ENCODE measurements at places on chromosomes 3 and 15.

GRCh38 chr3:36542186-36542585, 161.9 kb downstream of the STAC start:
- DNase-seq: no peak

GRCh38 chr3:150344079-150344759, 63.9 kb upstream of the TSC22D2 start:
- no peak for DNase-seq

DNA sequence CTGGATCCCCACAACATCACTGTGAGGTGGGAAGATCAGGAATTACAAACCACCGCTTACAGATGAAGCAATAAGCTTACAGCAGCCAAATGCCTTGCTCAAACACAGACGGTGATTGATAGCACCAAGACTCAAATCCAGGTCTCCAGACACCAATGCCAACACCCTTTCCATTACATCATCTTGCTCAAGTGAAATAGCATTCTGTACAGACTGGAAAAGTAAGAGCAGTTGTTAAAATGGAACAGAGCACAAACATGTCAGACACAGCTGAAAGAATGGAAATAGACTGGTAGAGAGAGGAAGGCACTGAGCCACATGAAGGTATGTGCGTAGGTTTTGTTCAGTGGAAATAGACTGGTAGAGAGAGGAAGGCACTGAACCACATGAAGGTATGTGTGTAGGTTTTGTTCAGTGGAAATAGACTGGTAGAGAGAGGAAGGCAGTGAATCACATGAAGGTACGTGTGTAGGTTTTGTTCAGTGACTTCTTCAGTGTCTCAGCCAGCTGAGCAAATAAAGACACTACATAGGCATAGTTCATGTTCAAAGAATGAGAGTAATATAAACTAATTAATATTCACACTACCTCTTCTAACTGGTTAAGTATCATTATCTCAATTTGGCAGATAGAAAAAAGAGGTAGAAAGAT, 15.6 kb downstream of the CLDN1 start:
- peak; percentile 87 for DNase-seq

DNA sequence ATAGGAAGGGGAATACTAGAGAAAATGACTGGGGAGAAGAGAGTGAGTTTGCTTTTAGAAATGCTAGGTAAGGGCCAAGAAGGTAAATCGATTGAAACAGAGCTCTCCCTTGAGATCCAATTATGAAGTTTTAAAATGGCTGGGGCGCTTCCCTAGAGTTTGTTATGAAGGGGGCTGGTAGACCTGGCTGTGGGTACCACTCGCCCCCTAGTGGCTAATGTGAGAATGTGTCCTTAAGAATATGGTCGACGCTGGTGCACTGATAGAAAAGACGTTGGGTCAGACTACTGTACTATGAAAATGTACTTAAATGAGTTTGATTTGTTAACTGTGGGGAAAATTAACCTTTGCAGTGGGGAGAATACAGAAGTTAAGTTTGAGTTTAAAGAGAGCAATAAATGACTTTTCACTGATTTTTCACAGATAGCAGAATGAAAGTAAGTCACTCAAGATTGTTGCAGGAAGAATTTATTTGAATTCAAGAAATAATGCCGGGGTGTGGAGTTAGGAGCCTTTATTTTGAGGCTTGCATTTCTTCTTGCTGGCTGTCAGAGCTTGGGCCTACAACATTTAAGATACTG, 9.2 kb downstream of the TMPRSS7 start:
- no peak for DNase-seq

DNA sequence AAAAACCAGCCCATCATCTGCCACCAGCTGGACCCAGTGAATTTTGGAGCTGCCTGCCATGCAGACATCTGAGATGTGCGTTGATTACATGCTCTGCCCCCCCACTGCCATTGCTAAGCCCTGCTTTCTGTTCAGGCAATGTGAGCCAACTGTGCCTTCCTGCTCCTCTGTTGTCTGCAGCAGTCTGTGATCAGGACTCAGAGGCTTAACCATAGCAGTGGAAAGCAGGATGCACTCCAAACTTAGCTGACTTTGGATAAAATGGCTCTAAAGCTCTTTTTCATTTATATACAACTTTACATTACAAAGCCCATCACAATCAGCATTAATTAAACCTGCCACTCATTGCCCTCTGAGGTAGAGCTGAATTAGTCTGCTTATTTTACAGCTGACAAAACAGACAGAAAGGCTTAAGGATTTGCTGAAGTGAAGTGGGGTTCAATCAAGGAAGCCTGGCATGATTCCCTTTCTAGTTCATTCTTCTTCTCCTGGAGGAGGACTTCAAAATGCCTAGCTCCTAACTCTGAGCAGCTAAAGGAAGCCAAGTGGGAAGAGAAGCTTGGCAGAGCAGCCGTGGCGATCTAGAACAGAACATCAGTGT, 15.7 kb upstream of the RPS27L start:
- no peak for DNase-seq

DNA sequence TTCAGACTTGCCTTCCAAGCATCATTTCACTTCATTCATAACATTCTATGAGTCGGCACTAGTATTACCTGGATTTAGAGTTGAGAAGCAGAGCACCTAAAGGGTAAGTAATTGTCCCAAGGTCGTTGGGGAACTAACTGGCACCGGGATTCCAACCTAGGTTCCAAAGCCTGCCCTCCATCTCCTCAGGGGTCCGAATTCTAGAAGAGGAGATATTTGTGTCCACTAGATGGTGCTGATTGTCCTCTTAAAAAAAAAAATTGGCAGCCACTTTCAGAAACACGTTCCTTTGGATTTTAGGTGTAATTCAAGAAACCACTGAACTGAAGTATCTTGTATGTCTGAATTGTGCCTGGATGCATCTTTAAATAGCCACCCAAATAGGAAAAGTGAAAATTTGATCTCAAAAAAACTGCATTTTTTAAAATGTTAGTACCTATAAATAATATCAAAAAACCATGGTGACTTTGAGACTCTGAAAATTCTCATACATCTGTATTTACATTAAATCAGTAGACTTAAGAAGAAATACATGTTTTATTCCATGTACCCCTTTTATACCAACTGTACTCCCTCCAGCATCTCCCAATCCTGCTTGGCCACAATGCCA, 3.9 kb upstream of the FSIP1 start:
- no peak for DNase-seq

GRCh38 chr3:31748933-31749295, 216.2 kb downstream of the STT3B start:
- DNase-seq: no peak

GRCh38 chr15:99101501-99101900, 3.4 kb upstream of the SYNM start:
- no peak for DNase-seq

GRCh38 chr3:140472306-140473020, 205.4 kb upstream of the TRIM42 start:
- peak; percentile 44 for DNase-seq

DNA sequence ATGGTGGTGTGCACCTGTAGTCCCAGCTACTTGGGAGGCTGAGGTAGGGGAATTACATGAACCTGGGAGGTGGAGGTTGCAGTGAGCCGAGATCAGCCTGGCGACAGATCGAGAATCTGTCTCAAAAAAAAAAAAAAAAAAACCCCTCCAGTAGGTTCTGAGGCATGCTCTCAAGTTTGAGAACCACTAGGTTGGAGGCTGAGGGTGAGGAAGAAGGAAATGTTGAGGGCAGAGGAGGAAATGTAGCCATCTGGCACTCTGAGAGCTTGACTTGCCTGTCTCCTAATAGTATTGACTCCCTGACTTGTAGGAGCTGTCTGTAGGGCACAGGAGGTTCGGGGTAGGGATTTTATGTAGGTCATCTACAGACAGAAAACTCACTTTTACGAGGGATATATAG, 204.6 kb downstream of the OPA1 start:
- no peak for DNase-seq

GRCh38 chr3:177357352-177358090, 160.2 kb upstream of the TBL1XR1 start:
- peak; percentile 80 for DNase-seq

GRCh38 chr15:93358166-93359059, 269.4 kb upstream of the RGMA start:
- DNase-seq: no peak

- DNase-seq: no peak
Observed at GRCh38 chr15:88974392-88974791, 61.2 kb upstream of the MFGE8 start.

DNA sequence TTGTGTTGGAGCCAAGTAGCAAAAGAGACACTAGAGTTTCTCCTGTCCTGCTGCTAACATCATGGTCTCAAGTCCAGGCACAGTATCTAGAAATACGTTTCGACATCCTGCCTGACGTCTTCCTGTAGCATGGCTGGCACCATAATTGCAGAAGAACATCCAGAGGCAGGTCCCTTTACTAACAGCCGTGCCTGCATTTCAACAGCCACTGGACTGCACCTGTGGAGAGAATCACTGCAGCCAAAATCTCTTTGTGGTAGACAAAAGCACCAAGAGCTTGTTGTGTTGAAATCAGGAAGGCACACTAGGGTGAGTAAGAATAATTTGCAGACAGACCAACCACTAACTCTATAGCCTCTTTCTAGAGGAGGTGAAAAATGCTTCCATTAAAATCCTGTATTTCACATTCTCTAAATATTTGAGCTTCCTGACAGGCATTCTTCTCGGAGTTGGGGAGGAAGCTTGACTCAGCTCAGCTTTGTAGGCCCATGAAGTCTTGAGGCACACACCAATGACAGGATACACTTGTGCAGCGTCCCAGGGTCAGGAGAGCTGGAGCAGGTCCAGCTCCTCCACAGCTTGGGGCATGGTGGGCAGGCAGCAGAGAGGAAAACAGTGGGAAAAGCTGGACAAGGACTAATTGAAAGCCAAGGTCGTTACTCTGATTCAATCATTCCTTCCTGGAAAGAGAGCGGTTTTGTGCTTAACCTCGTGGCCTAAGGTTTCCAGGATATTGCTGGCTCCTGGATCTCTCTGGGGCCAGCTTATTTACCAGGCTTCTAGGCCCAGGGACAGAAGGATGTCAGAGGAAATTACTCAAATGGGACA, 244.9 kb downstream of the FAM43A start:
- no peak for DNase-seq

DNA sequence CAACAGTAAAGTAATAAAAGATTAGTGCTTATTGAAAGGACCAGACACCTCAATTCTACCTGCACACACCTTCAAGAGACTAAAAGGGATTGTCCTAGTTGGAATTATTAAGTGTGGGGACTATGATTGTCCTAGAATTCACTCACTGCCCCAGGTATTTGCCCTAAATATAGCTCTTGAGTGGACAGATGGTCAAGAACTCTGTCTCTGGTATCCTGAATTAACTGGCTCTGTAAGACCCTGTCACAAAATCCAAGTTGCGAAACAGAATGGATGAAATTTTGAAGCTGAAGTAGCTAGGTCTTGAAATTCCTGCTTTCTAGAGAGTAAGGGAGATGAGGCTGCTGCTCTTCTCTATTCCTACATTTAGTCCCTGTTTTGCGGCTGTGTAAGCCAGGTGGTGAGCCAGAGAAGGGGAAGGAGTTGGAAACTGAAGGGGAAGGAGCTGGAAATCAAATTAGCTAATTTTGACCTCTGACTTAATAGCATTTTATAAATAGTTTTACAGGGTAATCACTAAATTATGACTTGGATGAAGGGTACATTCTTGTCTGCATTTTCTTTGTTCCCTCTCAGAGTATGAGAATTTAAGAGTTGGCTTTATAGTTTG, 34.5 kb downstream of the KBTBD12 start:
- DNase-seq: no peak

DNA sequence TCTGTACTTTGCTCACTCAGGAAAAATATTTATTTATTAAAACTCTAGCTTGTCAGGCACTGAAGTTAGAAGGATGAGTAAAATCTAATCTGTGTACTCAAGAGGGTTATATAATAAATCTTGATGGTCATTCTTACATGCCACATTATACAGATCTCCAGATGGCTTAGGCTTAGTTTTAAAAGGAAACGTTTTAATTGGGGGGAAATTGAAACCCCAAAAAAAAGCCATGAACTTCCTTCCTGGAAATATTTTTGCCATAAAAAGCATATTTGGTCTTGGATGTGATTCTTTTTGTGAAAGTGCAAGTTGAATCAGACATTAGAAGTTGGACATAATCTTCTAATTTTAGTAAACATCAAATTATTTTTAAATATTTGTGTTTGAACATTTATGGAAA, 6.0 kb downstream of the SENP8 start:
- DNase-seq: no peak

GRCh38 chr3:171873580-171873979, 30.4 kb downstream of the TMEM212 start:
- DNase-seq: no peak

GRCh38 chr3:16490062-16490619, 23.4 kb downstream of the RFTN1 start:
- no peak for DNase-seq
